ENCODE measurements at places on chromosomes 3 and 15.

- DNase-seq, result no peak
Observed at GRCh38 chr3:126345641-126346460, 11.4 kb downstream of the KLF15 start.

- no peak for DNase-seq
Observed at GRCh38 chr15:28881170-28881569, 4.6 kb upstream of the APBA2 start.

- DNase-seq, result no peak
Observed at GRCh38 chr3:130834476-130834875, 59.4 kb upstream of the ATP2C1 start.

DNA sequence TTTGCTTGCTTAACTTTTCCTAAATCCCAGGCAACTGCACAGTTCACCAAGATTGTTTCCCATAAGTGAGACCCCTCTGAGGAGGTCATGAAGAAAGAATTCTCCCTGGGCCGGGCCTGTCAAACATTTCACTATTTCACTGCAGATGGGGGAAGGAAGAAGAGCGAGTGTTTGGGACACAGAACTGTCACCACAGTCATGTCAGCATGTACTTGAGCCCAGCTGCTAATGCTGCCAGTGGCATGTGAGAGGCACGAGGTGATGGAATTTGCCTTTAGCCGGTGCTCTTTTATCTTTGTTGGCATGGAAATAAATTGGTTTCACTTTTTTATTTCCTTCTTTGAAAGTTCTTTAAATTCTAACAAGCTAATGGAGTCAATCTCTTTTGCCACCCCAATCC is 277.9 kb upstream of the GADL1 start:
- no peak for DNase-seq

- DNase-seq, result no peak
Observed at GRCh38 chr3:52490939-52491526, 4.1 kb upstream of the STAB1 start.

- no peak for DNase-seq
Observed at GRCh38 chr3:142863010-142863817, 25.7 kb downstream of the PCOLCE2 start.

GRCh38 chr3:27728195-27729087 is 6.3 kb upstream of the EOMES start:
- no peak for DNase-seq

DNA sequence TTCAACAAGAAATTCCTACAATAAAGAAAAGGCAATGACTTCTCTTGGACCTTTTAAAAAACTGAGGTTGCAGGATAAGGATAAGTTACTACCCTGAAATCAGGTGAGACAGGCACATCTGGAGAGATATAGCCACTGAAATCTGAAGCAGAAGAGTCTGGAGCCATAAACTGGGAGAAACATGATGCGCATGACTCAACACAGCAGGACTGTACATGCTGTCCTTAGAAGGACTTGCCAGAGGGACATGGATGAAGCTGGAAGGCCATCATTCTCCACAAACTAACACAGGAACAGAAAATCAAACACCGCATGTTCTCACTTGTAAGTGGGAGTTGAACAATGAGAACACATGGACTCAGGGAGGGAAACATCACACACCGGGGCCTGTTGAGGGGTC is 1020.2 kb downstream of the AGBL1 start:
- no peak for DNase-seq

GRCh38 chr3:187999821-188000220 is 154.1 kb upstream of the LPP start:
- DNase-seq, result no peak

DNA sequence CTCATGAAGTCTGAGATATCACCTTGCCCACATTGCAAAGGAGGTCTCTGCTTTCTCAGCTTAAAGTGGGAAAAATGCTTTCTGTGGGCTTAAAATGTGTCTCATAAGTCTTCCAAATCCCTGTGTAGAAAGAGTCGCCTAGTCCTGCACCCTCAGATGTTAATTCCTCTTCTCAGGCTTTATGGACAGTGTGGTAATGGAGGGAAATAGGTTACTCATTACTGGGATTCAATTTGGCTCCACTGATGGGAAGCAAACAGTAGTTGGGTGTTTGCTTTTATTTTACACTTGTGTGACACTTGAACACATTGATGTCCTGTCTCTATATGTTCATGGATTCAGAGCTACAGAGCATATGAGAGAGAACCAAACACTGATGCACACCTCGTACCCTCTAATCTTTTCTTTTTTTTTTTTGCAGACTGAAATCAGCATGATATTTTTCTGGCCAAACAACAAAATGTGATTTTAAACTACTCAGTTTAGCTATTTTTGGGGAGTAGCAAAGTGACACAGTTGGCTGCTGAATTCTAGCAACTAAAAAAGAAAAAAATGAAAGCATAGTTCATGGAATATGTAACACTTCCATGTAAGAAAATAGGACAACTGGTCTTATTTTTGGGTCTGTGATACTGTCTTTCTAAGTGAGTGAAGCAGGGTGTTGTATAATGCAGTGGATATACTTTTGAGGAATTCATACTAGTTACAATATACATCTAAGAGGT is 8.6 kb downstream of the PTPRG start:
- no peak for DNase-seq

GRCh38 chr3:59392116-59392515 is 342.3 kb upstream of the CFAP20DC start:
- DNase-seq, result no peak

DNA sequence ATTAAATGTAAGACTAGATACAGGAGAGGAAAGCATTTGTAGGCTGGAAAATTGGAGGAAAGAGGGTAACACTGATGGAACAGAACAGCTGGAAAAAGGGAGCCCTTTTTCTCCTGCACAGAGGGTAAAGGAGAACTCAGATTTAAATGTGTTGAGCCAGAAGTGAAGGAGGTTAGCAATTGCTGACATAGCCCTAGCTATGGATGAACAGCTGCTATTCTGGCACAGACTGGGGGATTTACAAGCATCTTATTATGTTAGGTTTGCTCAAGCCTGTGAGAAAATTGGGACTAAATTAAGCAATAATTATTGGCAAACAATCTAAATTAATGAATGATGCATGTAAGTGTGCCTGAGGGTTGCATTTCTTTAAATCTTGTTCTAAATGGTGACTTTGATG is 40.6 kb upstream of the PRR20G start:
- DNase-seq, result no peak

GRCh38 chr3:264394-265156 is 68.0 kb downstream of the CHL1 start:
- DNase-seq, result no peak

- no peak for DNase-seq
Observed at GRCh38 chr3:102026656-102027055, 177.3 kb downstream of the NFKBIZ start.

DNA sequence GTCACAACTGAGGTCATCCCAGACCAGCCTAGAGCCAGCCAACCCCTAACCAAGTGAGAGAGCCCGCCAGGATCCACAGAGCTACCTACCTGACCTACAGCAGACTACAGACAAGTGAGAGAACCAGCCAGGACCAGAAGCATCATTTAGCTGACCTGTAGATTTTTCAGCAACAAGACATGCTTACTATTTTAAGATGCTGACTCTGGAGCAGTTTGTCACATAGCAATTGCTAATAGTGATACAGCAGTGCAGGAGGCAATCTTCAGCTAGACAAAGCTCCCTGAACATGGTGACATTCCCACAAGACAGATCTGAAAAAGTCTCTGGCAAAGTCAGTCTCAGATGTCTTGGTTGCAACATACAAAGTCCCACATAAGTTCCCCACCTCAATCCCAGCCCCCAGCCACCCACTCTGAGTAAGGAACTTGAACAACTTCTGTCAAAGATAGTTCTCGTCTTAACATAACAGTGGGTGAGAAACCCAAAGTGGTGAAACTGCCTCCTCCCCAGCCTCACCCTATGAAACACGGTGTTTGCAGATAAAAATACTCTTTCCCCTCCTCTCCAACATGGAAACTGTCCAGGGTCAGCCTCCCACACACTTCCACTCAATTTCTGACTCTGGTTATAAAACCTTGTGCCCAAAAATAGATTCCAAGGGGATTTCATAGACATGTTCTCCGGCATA is 120.3 kb upstream of the SLC6A11 start:
- DNase-seq, result no peak

- DNase-seq, result no peak
Observed at GRCh38 chr3:127408684-127409420, 121.0 kb upstream of the PRR20G start.

DNA sequence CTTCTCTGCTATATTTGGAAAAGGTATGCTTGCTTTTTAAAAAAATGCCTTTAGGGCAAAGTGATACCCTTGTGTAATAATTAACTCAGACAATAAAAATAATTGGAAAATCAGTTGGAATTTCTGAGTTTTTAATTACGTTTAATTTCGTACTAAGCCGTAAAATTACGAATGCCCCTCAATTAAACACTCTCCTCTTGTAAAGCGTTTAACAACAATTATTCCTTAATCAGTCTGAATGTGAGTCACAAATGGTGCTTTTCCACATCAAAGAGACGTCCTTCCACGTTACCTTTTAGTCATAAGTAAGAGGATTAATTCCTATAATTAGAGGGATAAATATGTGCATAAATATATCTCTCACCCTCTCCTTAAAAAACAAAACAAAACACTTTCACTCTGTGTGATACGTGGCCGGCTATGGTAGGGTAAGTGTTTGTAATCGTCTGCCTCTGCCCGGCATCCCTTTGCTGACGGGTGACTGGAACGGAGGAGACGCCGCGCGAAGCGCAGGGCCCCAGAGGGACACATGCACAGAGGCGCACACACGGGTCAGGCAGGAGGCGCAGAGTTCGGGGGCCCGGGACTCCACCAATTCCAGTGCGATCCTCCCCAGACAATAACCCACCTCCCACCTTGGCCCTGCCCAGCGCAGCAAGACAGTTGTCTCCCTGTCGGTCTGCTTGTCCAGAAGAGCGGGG is 9.7 kb upstream of the MEIS2 start:
- no peak for DNase-seq

DNA sequence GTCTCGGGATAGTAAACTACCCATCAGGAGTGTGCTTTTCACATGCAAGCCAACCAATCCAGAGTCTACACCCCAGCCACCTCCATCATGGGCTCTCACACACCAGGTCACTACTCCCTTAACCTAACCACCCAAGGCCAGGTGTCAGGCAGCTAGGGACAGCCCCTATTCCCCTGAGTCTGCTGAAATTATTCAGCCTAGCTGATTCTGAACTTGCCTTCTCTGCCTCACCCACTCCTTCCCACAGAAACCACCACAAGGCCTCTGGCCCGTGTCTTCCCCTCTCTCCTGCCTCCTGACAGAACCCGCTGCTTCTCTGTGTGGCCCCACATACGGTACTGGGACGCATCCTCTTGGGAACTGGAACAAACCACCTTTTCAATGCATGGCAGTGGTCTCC is 82.1 kb downstream of the PCSK6 start:
- DNase-seq, result no peak

DNA sequence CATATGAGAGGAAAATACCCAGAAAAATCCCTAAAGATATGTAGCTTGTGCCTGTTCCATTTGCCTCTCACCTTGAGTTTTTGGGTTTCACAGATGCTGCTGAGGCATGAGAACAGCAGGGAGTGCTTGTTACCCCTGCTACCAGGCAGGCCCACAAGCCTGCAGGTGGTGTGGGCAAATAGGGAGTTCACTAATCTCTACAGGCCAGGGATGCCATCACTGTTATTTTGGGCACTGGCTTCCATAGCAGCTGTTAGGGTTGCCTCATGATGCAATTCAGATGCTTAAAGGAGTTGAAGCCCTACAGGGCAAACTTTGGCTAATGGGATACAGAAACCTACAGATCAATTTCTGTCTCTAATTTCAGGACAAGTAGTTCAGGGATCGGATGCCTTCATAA is 873.5 kb downstream of the OTOL1 start:
- DNase-seq, result no peak

- no peak for DNase-seq
Observed at GRCh38 chr15:39193611-39194010, 387.3 kb upstream of the THBS1 start.

GRCh38 chr15:55909036-55909811 is 84.2 kb downstream of the NEDD4 start:
- no peak for DNase-seq

DNA sequence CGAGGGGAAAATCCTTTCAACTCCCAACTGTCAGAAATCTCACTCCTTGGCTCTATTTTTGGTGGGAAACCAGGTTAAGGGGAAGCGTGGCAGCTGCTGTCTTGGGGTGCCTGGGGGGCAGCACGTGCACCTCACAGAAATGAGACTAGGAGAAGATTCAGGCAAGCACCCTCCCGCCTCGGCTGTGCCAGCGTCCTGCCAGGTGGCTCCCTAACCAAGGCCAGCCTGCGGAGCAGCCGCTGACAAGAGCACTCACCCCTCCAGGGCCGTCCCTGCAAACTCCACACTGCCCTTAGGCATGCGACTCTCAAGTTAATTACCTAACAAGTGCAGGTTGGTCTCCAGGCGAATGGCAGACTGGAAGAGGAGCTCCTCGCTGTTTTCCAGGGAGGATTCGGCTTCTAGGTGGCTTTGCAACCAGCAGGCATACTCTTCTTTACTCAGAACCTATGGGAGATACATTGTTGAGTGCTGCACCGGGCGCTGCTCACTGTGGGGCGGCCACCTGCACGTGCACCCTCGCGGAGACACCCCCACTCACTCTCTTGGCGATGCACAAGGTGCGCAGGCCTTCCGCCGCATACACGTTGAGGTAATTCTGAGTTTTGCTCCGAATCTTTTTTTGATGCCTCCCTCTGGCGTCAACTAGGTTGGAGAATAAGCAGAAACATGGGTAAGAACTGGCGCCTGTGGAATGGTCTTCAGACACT is 155.3 kb downstream of the ATP10A start:
- DNase-seq, result no peak

GRCh38 chr3:118818386-118818785 is 216.3 kb downstream of the IGSF11 start:
- peak; percentile 7 for DNase-seq

- DNase-seq, result peak; percentile 25
Observed at GRCh38 chr3:190205739-190206138, 85.0 kb upstream of the P3H2 start.

GRCh38 chr3:72904163-72904562 is 16.3 kb downstream of the GXYLT2 start:
- no peak for DNase-seq

DNA sequence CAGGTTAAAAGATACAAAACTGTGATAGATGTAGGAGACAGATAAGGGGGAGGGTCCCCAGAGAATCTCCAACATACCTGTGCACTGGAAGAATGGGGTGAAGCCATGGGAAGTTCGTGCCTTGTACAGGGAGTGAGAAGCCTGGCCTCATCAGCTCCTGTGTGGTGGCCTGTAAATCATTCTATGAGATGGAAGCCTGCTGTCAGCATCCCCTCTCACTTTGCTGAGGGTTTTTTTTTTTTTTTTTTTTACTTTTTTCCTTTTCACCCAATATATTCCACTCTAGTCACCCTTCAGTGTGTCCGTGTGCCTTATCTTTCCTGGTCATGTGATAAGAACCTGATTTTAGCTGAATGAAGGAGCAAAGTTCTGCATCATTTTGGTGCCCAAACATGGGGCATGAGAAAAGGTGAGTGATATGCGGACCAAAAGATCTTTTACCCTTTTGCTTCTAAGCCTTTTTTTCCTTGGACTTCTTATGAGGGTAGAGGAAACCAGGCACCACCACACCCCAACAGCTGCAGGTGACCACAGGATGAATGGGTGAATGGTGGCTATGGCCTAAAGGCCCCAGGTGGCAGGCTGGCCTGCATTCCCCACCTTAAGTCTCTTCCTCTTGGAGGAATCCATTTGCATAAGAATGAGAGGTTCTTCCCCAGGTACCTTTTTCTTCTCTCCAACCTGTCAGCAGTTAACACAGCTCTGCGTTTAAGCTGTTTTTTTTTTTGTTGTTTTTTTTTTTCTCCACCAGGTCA is 1345.0 kb downstream of the NSUN3 start:
- no peak for DNase-seq
